Smooth muscle cell of the brain vasculature (primary cell): ENCODE measurements at places on chromosomes 7 and 10.
A peak's percentile ranks its signal among the peaks of the same experiment; 100 is the strongest.

- DNase-seq = no peak
Observed at GRCh38 chr10:57963546-57963945, 304.1 kb downstream of the IPMK start.

- DNase-seq = no peak
Observed at GRCh38 chr10:80444646-80445319, 9.3 kb upstream of the TSPAN14 start.

DNA sequence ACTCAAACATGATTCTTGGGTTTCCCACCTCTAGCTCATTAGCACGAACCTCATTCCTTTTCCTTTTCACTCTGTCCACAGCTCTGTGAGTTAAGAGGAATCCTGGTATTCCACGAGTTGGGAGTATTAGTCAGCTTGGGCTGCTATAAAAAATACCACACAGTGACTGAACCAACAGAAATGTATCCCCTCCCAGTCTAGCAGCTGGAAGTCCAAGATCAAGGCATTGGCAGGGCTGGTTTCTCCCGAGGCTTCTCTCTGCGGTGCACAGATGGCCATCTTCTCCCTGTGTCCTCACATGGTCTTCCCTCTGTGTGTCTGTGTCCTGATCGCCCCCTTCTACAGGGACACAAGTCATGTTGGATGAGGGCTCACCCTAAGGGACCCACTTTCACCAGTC, 261.6 kb downstream of the TNS3 start:
- no peak for DNase-seq

GRCh38 chr10:59807629-59808620, 54.7 kb upstream of the MRLN start:
- DNase-seq = no peak

GRCh38 chr10:3226960-3227744, 54.6 kb upstream of the PITRM1 start:
- DNase-seq = peak; percentile 70

DNA sequence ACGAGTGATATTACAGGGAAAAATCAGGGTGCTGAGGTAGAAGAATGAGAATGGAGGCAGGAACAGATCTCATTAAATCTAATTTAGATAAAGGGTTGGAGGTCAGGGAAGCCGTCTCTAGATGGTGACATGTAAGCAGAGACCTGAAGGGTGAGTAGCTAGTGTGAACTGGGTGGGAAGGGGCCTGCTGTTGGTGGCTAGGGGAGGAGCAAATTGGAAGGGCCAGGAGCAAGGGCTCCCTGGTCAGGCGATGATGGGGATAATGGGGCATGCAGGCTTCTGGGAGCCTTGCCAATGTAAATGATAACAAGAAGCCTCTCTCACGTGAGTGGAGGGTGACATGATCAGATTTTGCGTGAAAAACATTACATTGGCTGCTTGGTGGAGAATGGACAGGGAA, 76.3 kb downstream of the WDFY4 start:
- no peak for DNase-seq

DNA sequence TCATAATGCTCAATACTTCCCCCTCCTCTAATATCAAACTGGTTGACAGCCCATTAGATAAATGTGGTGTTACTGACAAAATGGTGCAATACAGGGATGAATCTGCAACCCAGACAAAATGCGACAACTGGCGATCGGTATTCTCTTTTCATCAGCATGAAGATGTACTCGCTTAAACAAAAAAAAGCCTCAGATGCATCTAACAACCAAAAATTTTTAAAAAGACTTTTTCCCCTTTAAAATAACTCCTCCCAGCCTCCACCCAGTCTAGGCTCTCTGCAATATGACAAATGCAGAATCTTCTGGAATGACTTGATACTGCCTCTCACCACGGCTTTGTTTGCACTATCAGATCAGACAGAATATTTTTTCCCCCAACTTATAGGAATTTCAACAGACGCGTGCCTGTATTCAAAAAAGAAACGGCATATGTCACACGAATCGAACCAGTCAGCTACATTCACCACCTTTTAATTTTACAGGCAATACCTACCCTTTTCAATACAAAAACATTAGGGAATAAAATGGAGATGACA, 1.2 kb downstream of the YWHAG start:
- no peak for DNase-seq

DNA sequence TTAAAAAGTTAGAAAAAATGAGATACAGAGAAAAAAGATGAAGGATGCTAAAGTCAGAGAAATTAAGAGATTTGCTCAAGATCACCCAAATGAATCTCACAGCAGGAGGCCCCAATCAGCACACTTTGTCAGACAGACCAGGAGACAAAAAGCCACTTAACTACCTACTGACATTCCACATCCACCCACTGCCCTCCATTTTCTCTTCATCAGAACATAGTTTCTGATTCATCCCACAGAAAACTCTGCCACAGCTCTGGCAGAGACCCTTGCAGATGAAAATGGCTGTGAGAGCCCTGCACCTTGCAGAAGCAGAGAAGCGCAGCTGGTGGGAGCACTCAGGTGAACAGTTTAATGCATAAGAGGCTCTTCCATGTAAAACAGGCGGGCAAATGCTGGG, 26.6 kb downstream of the DGKI start:
- no peak for DNase-seq

DNA sequence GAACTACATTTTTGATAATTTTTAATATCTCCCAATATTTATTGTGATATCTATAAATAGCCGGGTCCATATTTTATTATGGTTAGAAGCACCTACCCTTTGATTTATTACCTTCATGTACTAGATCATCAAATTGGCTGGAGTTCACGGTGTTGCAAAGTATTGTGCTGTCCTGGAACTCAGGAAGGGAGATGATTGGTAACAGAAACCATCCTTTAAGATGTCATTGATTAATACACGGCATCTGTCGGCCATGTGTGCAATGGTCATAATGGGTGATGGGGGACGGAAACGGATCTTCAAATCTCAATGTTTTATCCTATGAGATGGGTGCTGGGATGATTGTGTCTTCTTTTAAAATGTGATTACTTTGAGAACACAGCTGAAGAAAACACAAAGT, 157.0 kb downstream of the NEBL start:
- no peak for DNase-seq

DNA sequence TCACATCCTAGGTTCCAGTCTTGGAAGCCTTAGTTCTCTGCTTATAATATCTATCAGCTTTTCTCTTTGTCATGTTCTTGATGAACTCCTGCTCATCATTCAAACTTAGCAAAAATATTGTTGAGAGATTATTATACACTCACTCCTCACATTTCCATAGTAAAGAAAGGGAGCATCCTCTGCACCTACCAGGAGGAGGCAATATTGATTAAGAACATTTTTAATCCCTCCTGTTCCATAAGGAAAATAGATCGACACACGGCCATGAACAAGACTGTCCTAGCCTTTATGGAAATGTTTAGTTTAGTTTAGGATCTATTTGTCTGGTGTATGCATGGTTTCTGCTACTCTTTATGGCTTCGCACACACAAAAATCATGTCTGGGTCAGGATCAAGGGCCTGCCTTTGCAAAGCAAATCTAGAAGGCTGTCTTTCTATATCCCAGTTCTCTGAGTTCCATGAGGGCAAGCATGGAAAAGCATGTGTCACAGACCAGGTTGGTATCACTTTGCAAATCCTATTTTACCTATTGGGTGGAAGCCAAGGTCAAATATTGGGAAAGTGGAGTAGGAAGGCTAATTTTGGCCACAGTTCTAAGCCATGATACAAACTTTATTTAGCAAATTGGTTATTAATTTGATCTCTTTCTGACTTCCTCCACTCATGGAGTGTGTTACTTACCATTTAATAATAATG, 164.4 kb downstream of the MDFIC start:
- DNase-seq = no peak

GRCh38 chr7:151080067-151080521, 515 bp downstream of the FASTK start:
- no peak for DNase-seq

DNA sequence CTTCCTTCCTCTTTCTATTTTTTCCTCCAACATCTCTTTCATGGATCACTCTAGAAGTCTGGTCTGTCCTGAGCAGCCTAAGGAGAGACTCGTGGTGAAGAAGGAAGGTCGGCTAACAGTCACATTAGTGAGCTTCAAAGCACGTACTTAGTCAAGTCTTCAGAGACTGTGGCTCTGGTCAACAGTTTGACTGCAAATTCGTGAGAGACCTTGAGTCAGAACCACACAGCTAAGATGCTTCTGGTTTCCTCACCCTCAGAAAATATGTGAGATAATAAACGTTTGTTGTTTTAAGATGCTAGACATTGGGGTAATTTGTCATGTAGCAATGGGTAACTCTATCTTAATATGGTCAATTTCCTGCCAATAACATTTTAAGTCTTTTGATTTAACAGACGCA, 126.2 kb upstream of the LRRN3 start:
- DNase-seq = no peak

GRCh38 chr7:131623154-131623553, 66.7 kb upstream of the PODXL start:
- no peak for DNase-seq

DNA sequence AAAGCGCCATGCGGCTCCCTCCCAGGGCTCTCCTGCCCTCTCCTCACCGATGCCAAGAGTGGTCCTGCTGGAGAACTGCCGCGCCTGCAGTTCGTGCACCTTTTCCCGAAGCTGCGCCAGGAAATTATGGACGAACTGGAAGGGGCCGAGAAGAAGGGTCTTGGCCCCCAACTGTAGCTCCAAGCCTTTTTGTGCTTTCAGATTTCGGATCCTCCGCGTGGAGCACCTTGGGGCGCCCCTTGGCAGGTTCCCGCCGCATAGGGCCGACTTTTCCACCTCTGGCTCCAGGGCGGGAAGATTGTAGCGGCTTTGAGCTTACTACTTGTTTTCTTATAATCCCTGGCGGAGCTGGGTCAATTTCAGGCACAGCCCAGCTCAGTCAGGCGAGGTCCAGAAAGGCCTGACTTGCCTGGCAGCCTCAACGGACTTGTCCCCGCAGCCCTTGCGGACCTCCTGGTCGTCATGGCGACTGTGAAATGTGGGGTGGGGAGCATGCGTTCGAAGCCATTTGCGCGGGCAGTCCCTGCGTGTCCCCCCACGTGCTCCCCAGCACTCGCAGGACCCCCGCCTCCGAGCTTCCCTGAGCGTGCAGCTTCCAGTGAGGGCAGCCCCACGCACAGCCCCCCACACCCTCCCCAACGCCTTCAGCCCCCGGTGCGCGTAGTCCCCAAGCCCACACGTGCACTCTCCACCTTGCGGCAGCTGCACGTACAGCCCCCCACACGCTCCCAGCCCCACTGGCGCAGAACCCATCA, 129.9 kb downstream of the KBTBD2 start:
- DNase-seq = no peak

- DNase-seq = no peak
Observed at GRCh38 chr10:72094574-72094973, 6.2 kb upstream of the SPOCK2 start.

- DNase-seq = no peak
Observed at GRCh38 chr10:113704637-113705343, 25.1 kb downstream of the CASP7 start.

- DNase-seq = no peak
Observed at GRCh38 chr7:98409843-98410242, 9.0 kb upstream of the BAIAP2L1 start.

DNA sequence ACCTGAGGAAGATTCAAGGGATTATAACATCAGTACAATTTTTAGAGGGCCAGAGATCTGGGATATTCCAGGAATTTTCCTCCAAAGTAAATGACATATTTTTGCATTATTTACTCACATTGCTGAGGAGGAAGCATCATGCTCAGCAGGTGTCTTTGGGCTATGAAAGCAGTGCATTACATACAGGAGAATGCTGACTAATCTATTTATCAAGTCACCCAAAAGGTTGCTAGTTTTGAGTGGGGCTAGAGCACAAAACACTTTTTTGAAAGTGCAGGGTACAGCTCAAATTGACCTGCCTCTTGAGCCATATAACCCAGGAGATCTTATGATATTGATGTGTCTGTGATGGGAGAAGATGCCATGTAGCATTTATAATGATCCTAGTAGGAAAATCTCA, 603.1 kb downstream of the POM121L12 start:
- no peak for DNase-seq

GRCh38 chr7:45623740-45624391, 49.7 kb downstream of the ADCY1 start:
- no peak for DNase-seq

DNA sequence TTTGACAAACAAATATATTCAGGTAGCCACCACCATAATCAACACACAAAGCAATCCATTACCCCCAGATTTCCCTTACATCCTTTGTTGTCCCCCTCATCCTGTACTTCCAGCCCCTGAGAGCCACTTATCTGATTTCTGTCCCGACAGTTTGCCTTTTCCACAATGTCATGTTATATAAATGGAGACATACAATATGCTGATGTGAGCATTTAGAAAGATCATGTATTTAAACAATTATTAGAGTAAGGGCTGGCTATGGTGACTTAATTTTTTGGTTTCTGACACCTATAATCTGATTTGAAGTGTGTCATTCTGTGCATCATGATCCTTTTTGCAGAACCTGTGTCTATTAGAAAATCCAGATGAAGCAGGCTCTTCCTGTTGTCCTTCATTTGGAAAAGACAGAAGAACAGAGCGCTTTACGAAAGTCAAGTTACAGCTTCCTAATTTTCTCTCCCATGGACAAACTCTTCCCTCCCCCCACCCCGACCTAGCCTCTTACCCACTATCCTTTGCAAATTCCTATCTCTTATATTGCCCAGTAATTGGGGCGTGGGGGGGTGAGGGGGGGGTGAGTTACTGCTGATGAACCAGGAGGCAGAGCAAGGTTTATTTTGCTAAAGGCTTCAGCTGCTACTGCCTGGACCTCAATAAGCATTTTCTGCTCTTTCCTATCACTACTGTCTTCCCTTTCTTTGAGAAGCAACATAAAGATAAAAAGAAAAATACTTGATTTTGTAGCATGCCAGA, 252.4 kb upstream of the C7orf33 start:
- no peak for DNase-seq

DNA sequence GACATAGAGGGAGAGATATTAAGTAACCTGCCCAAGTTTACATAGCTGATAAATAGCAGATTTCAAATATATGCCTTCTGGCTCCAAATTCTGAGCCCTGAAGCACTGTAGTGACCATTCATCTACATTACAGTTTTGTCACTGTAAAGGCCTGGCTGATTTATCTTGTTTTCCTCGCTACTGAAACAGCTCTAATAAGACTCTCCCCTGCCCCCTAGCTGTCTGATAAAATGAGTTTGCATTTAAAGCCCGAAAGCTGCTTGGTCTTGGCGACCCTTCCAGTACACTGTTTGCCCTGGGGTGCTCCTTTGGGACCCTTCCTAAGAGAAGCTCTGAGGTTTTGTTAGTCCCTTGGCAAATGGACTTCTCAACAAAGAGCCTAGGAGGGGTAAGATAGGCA, 59.7 kb upstream of the RAB11FIP2 start:
- no peak for DNase-seq

GRCh38 chr10:103512166-103512565, 18.7 kb downstream of the NEURL1 start:
- no peak for DNase-seq
